ENCODE measurements at places on chromosomes 2 and 18.
A peak's percentile ranks its signal among the peaks of the same experiment; 100 is the strongest.

DNA sequence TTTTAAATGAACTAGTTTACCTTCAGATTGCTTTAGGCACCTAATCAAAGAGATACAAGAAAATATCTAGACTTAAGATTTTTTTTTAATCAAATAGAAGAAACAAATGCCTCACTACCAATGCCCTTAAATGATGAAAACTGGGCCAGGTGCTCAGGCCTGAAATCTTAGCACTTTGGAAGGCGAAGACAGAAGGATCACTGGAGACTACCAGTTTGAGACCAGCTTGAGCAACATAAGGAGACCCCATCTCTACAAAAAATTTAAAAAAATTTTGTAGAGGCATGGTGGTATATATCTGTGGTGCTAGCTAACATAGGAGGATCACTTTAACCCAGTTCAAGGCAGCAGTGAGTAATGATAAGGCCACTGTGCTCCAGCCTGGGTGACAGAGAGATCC is 675.1 kb downstream of the NRXN1 start:
- DNase-seq, result no peak

- DNase-seq, result no peak
Measured at GRCh38 chr2:120683701-120684100, 52.0 kb upstream of the GLI2 start.

GRCh38 chr2:57959390-57959789 is 87.2 kb upstream of the VRK2 start:
- DNase-seq, result no peak

DNA sequence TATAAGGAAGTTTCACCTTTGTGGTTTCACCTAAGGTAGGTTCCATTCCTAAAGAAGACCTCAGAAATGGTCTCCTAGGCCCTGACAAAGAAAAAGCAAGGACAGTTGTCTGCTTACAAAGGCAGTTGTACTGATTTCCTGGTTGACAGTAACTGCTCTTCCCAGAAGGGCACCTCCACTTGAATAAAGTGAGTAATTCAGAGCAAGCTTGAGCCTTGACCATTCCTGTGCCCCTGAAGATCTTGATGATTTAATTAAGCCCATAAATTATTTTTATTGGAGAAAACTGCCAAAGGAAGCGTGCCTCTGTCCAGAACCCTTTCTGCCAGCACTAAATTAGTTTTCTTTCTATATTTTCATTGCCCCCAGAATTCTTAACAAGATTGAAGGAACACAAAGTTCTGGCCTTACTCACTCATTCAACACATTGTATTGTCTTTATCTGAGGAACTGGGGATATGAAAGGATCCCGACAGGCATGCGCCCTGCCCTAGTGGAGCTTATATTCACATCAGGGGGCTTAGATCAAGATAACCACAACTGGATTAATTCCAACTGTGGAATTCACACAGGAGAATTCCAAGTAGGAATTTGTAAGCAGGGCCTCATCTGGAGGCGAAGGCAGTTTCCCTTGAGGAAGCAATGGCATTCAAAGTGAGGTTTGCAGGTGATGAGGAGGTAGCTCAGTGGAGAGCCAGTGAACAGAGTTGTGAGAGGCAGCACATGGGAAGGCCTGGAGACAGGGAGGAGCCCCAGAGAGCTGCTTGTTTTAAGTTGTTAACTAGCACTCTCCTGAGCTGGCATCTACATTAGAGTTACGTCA is 21.2 kb downstream of the PTRHD1 start:
- DNase-seq, result peak; percentile 62

DNA sequence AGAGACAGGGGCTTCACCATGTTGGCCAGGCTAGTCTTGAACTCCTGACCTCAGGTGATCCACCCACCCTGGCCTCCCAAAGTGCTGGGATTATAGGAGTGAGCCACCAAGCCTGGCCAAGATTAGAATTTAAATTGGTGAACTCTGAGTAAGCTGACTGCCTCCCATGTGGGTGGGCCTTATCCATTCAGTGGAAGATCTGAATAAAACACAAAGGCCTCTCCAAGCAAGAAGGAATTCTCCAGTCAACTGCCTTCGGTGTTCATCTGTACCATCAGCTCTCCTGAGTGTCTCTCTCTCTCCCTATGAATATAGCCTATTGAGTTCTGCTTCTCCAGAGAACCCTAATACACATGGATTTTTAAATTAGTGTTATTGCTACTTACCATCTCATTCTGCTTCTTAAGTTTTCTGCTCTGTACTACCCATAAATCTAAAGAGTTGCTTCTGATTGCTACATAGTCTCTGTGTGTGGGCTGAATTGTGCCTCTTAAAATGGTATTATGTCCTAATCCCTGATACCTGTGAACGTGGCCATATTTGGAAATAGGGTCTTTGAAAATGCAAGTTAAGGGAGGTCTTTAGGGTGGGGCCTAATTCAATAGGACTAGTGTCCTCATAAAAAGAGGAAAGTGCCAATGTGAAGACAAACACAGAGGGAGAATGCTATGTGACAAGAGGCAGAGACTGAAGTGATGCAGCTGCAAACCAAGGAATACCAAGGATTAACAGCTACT is 36.3 kb downstream of the FBXO11 start:
- peak; percentile 10 for DNase-seq

- DNase-seq, result no peak
Measured at GRCh38 chr2:109352056-109352897, 223.3 kb downstream of the SH3RF3 start.

DNA sequence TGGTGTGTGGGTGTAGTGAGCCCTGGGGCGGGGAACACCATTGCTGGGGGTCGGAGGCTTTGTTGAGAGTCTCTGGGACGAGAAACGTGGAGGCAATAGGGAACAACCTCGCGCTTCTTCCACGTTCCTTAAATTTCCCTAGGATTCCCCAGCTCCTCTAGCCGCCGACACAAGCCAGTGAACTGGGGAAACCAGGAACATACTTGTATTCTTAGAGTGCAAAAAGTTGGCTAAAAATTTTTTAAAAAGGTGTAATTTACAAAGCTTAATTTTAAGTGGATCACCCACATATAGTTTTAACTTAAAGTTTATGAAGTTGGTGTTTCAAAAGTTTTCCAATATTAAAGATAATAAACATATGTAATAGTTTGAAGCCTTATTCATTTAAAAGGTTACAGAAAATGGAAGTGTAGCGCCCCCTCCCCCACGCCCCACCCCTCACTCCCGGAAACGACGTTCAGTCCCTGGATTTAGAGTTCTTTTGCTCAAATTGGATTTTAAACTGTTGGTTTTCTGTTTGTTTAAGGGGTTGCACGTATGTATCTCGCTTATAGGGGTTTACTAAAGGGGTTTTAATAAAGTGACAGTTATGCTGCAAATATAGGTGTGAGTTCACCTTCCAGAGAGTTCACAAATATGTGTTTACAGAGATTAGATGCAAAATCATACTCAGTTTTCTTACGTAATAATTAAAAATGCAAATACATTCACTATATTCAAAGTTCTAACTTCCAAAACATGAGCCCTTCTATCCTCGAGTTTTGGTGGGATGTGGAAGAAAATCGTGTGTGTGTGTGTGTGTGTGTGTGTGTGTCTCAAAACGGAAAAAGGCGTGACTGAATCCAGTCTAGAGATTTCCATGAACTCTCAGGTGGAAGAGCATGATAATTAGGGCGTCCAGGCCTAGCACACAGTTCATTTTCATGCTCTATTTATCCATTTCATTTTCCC is 872 bp downstream of the DSG2 start:
- DNase-seq, result no peak

- no peak for DNase-seq
Measured at GRCh38 chr2:71212336-71212735, 14.6 kb downstream of the PAIP2B start.

GRCh38 chr2:241754042-241754441 is 19.6 kb downstream of the D2HGDH start:
- no peak for DNase-seq

Measured in fibroblast of upper back skin (primary cell).